Keratinocyte (primary cell): ENCODE measurements at places on chromosomes 7 and 10.

GRCh38 chr7:80859272-80859970 lies 59.4 kb downstream of the SEMA3C start:
- no peak for DNase-seq

DNA sequence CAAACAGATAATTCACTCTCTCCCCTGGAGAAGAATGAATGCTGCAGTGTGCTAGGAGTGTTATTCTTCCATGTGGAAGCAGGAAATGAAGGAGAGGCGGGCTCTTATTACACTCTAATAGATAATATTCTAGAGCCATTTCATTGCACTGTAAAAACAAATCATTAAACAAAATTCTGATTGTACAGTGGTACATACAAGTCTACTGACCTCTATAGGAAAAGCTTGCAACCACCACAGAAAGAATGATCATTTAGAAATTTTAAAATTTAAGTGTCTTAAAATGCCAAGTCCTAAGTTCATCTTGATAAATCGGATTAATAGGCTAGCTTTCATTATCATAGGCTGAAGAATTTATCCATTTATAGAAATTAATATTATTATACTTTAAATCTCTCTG lies 960.3 kb upstream of the LRRN3 start:
- no peak for DNase-seq

- no peak for DNase-seq
These were observed 9.4 kb upstream of the PRKCQ start for GRCh38 chr10:6589287-6590094.

- DNase-seq = no peak
These were observed 460.4 kb downstream of the NXPH1 start for GRCh38 chr7:8893775-8894174.

DNA sequence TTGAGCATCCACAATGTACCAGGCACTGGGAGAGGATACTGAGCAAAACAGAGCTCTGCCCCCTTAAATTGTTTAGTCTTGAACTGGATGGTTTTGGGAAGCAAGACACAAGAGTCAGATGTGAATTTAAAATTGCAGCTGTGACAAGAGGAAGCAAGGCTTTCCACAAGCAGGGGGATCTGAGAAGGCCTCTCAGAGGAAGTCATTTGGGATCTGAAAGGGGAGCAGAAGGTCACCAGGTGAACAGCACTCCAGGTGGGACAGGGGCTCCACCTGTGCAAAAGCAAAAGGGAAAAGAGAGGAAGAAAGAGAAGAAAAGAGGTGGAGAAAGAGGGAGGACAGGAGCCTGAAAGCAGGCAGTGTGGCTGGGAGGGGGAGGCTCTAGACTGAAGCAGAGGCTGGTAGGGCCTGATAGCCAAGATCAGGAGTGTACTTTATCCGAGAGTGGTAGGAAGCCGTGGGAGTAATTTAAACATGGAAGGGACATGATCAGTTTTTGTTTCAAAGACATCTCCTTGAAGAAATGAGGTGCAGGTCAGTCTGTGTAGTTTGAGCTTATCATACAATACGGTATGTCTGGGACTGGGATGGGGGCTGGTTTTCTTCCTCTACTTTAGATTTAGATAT lies 76.1 kb upstream of the DUSP5 start:
- DNase-seq = no peak

GRCh38 chr7:134643131-134643530 lies 3.5 kb upstream of the BPGM start:
- no peak for DNase-seq

GRCh38 chr10:28381466-28381865 lies 78.6 kb upstream of the MPP7 start:
- no peak for DNase-seq

- peak; percentile 77 for DNase-seq
These were observed 29.7 kb upstream of the GSDME start for GRCh38 chr7:24786941-24787340.

DNA sequence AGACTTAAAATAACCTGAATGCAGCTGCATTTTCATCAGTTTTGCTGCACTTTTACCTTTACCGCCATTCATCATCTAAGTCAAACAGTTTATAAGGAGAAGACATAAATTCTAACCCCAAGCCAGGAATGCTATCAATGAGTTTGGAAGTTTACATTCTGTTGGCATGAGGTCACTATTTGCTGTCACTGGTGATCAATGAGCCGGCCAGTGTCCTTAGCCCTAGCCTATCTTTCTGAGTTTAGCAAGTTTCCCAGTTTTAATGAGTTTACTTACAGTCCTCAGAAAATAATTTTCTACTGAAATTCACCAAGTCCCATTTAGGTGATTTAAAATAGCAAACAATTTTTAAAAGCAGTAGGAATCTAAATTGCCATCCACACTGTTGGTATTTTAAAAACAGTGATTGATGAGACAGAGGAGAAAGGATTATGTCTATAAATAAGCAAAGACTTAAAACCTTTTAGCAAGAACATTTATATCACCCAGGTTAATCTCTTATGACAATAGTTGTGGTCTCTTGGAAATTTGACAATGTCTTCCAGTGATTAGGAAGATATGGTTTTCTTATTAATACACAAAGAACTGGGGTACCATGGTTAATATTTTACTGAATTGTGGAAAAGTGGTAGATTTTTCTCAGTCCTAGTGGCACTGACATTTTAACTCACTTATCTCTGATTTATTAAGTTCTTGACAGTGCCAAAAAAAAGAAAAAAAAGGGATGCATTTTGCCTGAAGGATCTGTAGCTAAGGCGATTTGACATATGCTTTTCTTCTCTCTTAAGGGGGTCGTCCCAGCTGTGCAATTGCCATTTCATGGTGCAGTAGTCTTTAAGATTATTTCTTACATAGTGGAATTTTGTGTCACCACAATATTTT lies 443.4 kb upstream of the ANKRD30A start:
- DNase-seq = no peak

DNA sequence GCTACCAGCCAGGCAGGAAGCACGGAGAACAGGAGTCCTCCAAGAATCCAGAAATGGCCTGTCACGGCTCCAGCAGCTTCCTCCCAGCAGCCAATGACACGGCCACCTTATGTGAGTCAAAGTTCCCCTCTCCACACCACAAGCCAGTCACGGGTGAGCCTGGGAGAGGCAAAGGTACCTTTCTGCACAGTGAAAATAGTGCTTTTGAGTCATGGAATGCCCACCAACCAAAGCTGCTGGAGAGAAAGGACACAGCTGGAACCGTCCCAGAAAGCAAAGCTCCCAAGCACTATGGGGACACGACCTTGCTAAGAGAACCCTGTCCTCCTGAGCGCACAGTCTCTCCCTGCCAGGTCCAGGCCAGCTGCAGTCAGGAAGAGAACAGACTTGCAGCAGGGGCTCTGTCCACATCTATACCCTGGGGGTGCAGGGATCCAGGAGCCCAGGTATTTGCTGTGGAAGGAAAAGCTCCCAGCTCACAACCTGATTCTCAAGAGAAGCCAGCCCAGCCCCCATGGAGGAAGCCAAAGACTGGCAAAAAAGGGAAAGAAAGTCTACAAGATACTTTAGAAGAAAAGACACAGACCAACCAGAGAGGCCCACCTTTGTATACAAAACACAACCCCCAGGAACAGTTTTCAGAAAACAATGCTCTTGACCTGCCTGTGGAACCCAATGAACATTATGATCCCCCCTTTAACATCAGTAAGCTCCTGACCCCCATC lies 24.4 kb downstream of the C10orf71 start:
- DNase-seq = no peak

DNA sequence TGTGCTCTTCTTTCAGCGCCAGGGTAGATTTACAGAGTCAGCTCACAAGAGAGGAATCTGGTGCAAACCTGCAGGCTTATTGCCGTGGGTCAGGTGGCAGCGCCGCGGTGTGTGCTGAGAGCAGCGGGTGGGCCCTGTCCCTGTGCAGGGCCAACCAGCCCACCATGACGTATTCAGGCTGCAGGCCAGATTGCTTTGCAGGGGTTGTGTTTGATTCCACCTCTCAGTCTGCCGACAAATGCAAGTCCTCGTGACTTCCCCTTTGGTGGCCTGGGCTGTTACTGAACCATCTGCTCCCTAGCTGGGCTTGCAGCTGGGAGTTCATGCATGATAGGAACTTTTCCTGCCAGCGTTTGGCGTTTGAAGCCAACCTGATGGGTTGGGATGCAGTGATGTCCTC lies 66.7 kb upstream of the LEP start:
- no peak for DNase-seq

DNA sequence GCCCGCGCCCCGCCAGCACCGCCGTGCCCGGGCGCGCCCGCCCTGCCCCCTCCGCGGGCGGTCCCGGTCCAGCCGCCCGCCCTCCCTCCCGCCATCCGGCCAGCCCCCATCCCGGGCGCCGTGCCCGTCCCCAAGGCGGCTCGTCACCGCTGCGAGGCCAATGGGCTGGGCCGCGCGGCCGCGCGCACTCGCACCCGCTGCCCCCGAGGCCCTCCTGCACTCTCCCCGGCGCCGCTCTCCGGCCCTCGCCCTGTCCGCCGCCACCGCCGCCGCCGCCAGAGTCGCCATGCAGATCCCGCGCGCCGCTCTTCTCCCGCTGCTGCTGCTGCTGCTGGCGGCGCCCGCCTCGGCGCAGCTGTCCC lies at the start of gene HTRA1:
TSS of gene HTRA1 (plus strand) at position 187 of the 362 bp plus-strand sequence. CDS start at position 287, 100 bp downstream.
- DNase-seq = no peak

DNA sequence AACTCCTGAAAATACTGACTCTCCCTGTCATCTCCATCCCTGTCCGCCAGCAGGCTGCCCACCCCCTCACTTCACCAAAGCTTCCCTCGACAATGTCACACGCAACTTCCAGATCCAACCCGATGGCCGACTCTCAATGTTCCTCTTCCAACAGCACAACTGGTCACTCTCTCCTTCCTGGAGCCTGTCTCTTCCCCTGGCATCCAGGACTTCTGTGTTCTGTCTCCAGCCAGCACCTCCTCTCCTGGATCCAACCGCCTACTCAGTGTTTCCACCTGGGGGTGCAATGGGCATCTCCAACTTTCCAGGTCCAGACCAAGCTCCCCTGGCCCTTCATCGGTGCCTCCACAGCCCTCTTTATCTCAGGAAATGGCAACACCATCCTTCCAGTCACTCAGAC lies 8.6 kb downstream of the CPA5 start:
- DNase-seq = no peak

DNA sequence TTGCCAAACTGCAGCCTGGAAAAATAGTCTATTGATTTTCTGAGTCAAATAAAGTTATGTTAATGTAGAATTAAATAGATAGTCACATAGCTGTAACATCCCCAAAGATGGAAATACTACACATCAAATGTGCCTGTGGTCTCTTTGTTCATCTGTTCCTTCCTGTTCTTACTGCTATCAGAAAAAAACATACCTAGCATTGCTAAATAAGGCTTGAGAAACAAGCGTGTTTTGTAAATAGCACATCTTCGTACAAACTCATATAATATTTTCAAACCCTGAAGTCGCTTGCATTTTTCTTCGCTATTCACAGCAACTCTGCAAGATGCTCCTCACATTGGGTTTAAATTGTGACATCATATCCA lies 116.1 kb downstream of the KLF6 start:
- no peak for DNase-seq

GRCh38 chr10:59891349-59891748 lies 15.0 kb downstream of the CCDC6 start:
- no peak for DNase-seq

- no peak for DNase-seq
These were observed 536.4 kb downstream of the NRG3 start for GRCh38 chr10:82411416-82411815.

GRCh38 chr7:100130608-100131453 lies 4.1 kb downstream of the MBLAC1 start:
- DNase-seq = no peak

DNA sequence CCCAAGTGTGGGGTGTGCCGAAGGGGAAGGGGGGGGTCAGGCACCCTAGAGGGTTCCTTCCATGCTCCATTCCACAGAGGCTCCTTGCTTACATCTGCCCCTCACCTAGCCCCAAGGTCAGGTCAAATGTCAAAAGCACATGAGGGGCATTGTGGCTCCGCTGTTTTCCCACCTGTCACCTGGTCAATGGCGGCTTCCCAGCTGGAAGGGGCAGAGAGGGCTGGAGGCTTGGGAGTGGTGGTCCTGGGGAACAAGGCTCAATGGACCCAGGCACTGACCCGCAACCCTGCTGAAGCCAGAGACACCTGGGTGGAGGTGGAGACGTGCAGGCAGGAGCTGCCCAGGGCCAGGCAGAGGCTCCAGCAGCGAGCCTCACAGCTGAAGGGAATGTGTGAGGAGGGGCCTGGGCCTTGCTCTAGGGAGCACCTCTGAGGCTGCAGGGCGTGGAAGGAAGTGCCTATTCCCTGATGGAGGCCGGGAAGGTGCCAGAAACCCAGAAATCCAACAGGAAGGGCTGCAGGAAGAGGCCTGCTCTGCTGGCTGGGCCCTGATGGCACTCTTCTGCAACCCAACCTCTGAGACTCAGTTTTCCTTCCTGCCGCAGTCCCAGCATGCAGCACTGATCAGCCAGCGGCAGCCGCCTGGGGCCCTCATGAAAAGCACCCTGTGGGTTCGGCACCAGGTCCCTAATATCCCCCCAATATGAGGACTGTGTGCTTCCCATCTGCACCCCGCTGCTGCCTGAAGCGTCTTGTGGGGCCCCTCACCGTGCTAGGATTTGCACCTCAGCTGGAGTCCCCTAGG lies 16.0 kb downstream of the RASGEF1A start:
- no peak for DNase-seq

DNA sequence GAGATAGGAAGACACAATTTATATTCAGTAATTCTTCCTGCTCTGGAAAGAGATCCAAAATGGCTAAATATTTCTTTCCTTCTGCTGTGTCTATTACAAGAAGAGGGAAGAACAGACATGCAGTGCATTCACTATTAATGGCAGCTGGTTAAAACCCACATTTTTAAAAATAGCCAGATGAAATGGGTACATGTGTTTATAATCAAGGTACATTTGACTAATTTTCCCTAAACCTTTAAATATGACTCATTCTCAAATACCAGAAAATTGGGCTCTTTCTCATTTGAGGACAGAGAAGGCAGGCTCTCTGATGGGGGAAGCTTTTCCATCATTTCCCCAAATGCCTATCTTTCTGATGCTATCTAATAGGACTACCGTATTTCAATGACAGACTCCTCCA lies 215.7 kb upstream of the HABP2 start:
- DNase-seq = no peak

DNA sequence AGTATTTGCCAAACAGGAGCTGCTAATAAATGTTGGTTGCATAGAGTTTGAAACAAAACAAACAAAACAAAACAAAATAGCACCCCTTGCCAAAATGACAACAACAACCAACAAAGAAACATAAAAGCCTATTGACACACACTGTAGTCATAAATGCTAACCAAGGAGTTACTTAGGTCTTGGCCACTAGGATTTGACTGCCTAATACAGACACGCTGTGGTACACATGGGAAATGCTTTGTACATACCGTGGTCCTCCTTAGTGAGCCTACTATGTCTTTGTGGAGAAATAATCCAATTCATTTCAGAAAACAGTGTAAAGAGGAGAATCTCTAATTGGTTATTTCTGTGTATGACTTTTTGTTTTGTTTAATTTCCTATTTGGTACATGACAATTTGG lies 53.2 kb upstream of the MTPN start:
- DNase-seq = no peak

GRCh38 chr7:158796667-158797066 lies 32.6 kb downstream of the ESYT2 start:
- DNase-seq = no peak
